ENCODE measurements at places on chromosomes 16 and 17. TPM values are rescaled to one million over a fixed set of nuclear protein-coding genes. Genes with fewer than 3 reads are reported as not detected.

The SLC4A1 gene
- not detected for total RNA-seq

The CLEC19A gene
- not detected for total RNA-seq

The PABPN1L gene
- not detected for total RNA-seq

The SLC13A2 gene
- not detected for total RNA-seq

The FZD2 gene
- 7.6 TPM for total RNA-seq

The KDM6B gene
- total RNA-seq, result 1.8 TPM

The GRB7 gene
- 23.1 TPM for total RNA-seq

The JUP gene
- 177 TPM for total RNA-seq

The AANAT gene
- total RNA-seq, result 1.3 TPM

The SYT17 gene
- 9.5 TPM for total RNA-seq

The ADPRM gene
- total RNA-seq, result 8.8 TPM

DNA sequence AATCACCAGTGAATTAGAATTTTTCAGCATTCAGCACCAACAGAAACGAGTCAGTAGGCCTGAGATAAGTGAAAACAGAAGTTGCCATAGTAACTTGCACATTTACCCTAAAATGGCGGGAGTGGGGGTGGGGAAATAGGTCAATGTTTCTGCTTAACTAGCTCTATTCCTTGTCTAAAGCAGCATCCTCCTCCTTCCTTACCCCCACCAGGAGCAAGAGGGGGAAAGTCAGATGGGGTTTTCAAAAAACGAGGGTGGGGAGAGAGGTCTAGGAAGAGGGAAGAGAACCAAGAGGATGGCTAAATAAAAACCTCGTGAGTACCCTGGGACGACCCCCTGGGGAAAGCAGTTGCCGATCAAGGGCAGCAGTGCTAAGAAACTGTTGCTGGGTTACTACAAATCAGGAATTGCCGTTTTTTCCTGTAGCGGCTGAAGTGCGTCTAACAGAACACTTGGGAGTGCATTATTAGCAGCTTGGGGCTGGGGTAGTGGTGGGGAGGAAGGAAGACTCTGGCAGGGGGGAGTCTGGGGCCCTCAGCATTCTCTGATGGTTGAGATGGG is 34.4 kb upstream of the MNT start:
- H3K4me1 ChIP-seq, result peaks cover 28% of the 10 kb centered on the region
- H3K36me3 ChIP-seq, result peaks cover 31% of the 10 kb centered on the region
- H3K27me3 ChIP-seq, result no peaks in the 10 kb centered on the region
- H3K4me3 ChIP-seq, result peak overlapping the region; percentile 36
- peak; percentile 91 for DNase-seq

DNA sequence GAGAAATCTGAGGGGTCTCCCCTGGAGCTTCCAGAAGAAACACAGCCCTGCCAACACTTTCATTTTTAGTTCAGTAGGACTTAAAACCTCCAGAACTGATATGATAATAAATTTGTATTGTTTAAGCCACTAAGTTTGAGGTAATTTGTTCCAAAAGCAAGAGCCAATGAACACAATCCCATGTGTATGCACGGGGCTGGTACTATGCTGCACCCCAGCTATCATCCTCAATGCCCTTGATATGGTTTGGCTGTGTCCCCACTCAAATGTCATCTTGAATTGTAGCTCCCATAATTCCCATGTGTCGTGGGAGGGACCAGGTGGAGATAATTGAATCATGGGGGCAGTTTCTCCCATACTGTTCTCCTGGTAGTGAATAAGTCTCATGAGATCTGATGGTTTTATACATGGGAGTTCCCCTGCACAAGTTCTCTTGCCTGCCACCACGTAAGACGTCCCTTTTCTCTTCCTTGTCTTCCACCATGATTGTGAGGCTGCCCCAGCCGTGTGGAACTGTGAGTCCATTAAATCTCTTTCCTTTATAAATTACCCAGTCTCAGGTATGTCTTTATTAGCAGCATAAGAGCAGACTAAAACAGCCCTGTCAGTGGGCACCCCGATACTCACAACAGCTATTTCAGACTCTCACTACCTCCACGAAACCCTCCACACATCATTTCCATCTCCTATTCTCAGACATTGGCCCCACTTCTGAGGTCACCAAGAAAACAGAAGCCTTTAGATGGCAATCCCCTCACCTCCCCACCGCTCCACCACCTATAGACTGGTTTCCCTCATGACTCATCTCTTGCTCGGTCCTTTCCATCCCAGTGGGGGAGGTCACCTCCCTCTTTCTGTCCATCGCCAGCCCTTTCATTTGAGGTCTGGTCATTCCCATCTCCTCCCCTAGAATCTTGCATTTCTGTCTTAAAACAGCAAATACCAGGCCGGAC is 8.9 kb upstream of the CACNG1 start:
- H3K27me3 ChIP-seq, result no peaks in the 10 kb centered on the region
- H3K4me1 ChIP-seq, result no peaks in the 10 kb centered on the region
- DNase-seq, result no peak
- no peak overlapping the region for H3K4me3 ChIP-seq

GRCh38 chr17:67520252-67520906 is 143.3 kb downstream of the PITPNC1 start:
- H3K27me3 ChIP-seq, result no peaks in the 10 kb centered on the region
- no peak for DNase-seq
- peaks cover 44% of the 10 kb centered on the region for H3K4me1 ChIP-seq
- H3K27ac ChIP-seq, result peak overlapping the region; percentile 81

DNA sequence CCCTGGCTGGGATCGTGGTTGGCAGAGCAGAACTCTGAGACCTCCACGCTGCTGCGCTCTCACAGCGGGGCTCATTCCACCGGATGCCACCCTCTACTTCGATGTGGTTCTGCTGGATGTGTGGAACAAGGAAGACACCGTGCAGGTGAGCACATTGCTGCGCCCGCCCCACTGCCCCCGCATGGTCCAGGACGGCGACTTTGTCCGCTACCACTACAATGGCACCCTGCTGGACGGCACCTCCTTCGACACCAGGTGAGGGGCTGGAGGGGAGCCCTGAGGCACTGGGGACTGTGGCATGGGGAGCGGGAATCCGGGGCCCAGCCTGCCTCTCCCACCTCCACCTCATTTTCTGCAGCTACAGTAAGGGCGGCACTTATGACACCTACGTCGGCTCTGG is 5.2 kb downstream of the FKBP10 start:
- no peaks in the 10 kb centered on the region for H3K27me3 ChIP-seq
- DNase-seq, result no peak
- H3K36me3 ChIP-seq, result peaks cover 4% of the 10 kb centered on the region
- H3K4me3 ChIP-seq, result no peak overlapping the region

GRCh38 chr16:68179196-68179795 is 56.6 kb downstream of the ESRP2 start:
- no peak overlapping the region for H3K27ac ChIP-seq
- DNase-seq, result no peak
- H3K27me3 ChIP-seq, result no peaks in the 10 kb centered on the region
- no peak overlapping the region for H3K4me3 ChIP-seq
- H3K36me3 ChIP-seq, result peaks cover 3% of the 10 kb centered on the region
- no peaks in the 10 kb centered on the region for H3K4me1 ChIP-seq

DNA sequence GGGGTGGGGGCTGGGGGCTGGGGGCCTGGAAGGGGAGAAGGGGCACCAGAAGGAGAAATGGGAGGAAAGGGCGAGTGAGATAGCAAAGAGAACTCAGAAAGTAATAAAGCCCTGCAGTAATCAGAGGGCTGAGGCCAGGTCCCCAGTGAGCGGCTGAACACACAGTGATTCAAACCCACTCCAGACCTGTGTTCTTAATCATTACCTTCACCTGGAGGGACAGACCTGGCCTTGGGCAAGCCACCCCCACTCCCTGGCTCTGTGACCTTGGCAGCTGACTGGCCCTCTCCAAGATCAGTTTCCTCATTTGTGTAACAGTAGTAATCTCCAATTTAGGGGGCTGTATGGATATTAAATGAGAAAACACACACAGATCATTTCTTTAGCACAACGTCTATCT is 150.4 kb downstream of the WWOX start:
- H3K4me3 ChIP-seq, result no peak overlapping the region
- no peak for DNase-seq
- no peak overlapping the region for H3K27ac ChIP-seq
- H3K36me3 ChIP-seq, result no peaks in the 10 kb centered on the region
- no peaks in the 10 kb centered on the region for H3K4me1 ChIP-seq
- H3K27me3 ChIP-seq, result no peaks in the 10 kb centered on the region

DNA sequence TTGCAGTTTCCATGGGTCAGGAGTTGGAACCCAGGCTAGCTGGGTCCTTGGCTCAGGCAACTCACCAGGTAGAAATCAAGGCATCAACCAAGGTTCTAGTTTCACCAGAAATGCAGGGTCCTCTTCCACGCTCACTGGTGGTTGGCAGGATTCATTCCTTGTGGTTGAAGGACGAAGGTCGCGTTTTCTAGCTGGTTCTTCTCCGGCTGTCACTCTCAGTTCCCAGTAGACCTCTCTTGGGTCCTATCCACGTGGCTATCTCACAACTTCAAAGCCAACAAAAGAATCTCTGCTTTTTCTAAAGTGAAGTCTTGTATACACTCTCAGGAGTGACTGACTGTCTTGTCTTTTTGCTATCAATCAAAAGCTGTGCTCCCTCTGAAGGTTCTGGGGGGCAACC is 146.3 kb upstream of the NOL11 start:
- H3K4me1 ChIP-seq, result no peaks in the 10 kb centered on the region
- DNase-seq, result no peak
- no peaks in the 10 kb centered on the region for H3K27me3 ChIP-seq
- no peak overlapping the region for H3K4me3 ChIP-seq
- H3K27ac ChIP-seq, result no peak overlapping the region

GRCh38 chr16:47045023-47045422 is 71.5 kb upstream of the DNAJA2 start:
- H3K4me1 ChIP-seq, result no peaks in the 10 kb centered on the region
- no peak overlapping the region for H3K4me3 ChIP-seq
- H3K27ac ChIP-seq, result no peak overlapping the region
- H3K36me3 ChIP-seq, result no peaks in the 10 kb centered on the region
- no peaks in the 10 kb centered on the region for H3K27me3 ChIP-seq

- no peak overlapping the region for H3K27ac ChIP-seq
- no peaks in the 10 kb centered on the region for H3K36me3 ChIP-seq
- H3K27me3 ChIP-seq, result no peaks in the 10 kb centered on the region
These were observed 316.4 kb upstream of the MYOCD start for GRCh38 chr17:12349297-12349696.

DNA sequence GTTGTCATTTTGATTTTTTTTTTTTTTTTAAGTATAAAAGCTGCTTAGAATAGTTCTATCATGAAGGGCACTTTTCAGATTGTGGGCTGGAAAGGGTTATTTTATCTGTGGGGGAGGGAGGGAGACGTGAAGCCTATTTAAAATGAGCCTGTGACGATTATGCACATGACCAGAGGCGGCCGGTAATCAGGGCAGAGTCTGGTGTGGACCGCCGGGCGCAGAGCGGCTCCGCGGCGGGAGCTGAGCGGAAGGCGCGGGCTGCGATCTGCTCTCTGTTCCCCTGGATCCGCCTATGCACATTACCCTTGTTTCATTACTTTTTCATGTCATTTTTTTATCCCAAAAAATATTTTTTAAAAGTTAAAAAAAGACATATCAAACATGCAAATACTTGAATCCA is 23.5 kb downstream of the TMC6 start:
- H3K27ac ChIP-seq, result no peak overlapping the region
- DNase-seq, result no peak
- peaks cover 29% of the 10 kb centered on the region for H3K36me3 ChIP-seq

GRCh38 chr17:78771758-78772382 is 10.2 kb downstream of the CYTH1 start:
- no peaks in the 10 kb centered on the region for H3K36me3 ChIP-seq
- H3K27ac ChIP-seq, result 0 out of 2 replicates have a peak overlapping the region, but pooled peaks have one; percentile 32
- no peak overlapping the region for H3K4me3 ChIP-seq

DNA sequence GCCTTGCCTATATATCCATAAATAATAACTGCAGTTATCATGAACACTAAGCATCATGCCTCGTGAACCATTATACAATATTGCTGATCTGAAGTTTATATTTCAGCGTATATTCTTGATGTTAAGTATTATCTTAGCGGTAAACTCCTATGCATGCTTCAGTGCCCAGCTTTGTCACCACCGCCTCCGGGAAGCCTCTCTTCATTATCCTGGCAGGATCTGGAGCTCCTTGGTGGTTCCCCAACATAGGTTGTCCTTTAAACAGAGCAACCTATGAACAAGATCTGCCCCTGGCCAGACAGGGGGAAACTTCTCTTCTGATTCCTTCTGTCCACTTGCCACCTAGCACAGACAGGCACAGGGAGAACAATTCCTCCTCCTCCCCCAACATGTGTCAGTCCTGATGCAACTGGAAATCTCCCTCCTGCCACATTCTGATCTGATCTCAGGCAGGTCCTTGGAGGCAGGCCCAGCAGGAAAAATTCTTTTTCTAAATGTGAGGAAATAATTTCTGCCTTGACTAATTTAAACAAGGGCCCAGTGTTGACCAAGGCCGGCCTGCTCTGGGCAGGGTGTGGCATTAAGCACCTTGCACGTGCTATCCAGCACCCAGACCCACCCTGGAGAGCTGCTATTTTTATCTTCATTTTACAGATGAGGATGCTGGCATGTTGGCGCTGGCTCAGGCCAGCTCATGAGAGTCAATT is 22.4 kb downstream of the SPNS2 start:
- no peaks in the 10 kb centered on the region for H3K4me1 ChIP-seq
- no peaks in the 10 kb centered on the region for H3K36me3 ChIP-seq
- H3K27ac ChIP-seq, result no peak overlapping the region
- H3K27me3 ChIP-seq, result peaks cover 32% of the 10 kb centered on the region
- DNase-seq, result no peak

- no peak for DNase-seq
- no peak overlapping the region for H3K4me3 ChIP-seq
- H3K4me1 ChIP-seq, result no peaks in the 10 kb centered on the region
- no peak overlapping the region for H3K27ac ChIP-seq
- H3K27me3 ChIP-seq, result no peaks in the 10 kb centered on the region
- H3K36me3 ChIP-seq, result no peaks in the 10 kb centered on the region
These were observed 180.2 kb downstream of the CCT6B start for GRCh38 chr17:34781071-34781470.

- no peaks in the 10 kb centered on the region for H3K4me1 ChIP-seq
- H3K27ac ChIP-seq, result no peak overlapping the region
- no peaks in the 10 kb centered on the region for H3K36me3 ChIP-seq
- peak; percentile 56 for DNase-seq
- H3K4me3 ChIP-seq, result no peak overlapping the region
- H3K27me3 ChIP-seq, result no peaks in the 10 kb centered on the region
These were observed 849 bp upstream of the SULT1A1 start for GRCh38 chr16:28610595-28611191.

GRCh38 chr17:79838522-79839274 is 542 bp downstream of the CBX4 start:
- H3K27me3 ChIP-seq, result peaks cover 88% of the 10 kb centered on the region
- H3K36me3 ChIP-seq, result no peaks in the 10 kb centered on the region
- DNase-seq, result peak; percentile 90
- H3K27ac ChIP-seq, result no peak overlapping the region

DNA sequence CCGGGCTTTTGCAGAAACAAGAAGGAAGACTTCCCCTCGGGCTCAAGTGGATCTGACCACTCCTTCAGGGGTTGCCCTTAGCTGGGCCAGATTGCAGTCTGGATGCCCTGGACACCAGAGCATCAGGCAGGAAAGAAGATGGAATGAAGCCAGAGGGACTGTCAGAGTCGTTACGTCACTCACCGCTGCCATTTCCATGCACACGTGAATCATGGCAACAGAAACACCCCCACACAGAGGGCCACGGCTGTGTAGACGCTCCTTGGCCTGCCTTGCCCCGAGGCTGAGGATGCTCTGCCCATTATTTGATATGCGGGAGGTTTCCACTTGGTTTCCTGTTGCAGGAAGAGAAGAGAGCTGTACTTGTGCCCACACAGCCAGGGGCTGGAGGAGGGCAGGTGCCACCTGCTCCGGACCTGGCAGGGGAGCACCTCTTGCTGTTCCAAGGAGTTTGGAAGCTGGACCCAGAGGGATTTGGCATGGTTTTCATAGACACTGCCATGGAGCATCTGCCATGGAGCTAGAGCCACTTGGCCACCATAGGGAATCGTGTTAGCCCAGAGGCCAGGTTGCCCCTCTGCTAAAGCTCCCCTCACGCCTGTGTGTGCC is 29.4 kb downstream of the RBFOX3 start:
- no peak overlapping the region for H3K27ac ChIP-seq
- H3K27me3 ChIP-seq, result no peaks in the 10 kb centered on the region
- H3K36me3 ChIP-seq, result no peaks in the 10 kb centered on the region
- no peaks in the 10 kb centered on the region for H3K4me1 ChIP-seq
- DNase-seq, result no peak

Data from GM23338 (cell line).